GM12892 (cell line): ENCODE measurements at places on chromosomes 5 and 9.

GRCh38 chr5:174849426-174849825 lies 125.0 kb downstream of the MSX2 start:
- no peak for DNase-seq

- DNase-seq = no peak
Observed at GRCh38 chr5:5588887-5589826, 166.7 kb downstream of the ICE1 start.

DNA sequence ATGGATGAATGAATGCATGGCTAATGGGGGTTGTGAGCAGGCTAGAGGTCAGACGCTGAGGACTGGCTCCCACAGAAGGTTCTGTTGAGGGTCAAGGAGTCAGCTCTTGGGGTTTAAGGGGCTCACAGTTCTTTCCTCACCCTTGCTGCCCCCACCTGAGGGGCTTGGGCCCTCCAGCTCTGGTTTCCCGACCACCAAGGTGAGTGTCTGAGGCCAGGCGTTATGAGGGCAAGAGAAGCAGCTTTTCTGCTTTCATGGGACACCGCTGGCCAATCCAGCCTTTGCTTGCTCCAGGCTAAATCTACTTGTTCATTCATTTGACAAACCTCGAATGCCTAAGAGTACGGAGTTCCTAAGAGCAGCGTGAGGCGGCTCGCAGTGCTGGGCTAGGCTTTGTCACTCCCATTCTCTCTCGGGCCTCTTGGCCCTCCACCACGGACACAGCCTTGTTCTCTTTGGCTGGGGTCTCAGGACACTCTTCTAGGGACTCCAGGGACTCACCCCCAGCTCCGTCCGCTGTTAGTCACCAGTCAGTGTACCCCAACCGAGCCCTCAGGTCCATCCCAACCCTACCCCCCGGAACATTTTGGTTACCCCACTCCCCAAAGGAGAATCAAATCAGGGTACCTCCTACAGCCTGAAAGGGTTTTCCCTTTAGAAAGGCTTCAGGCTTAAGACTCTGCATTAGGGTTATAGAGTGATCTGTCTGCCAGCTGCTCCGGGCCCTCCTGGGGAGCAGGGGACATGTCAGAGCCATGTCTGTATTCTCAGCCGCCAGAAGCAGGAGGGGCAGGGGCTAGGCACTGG lies 210.1 kb upstream of the MVB12B start:
- no peak for DNase-seq

DNA sequence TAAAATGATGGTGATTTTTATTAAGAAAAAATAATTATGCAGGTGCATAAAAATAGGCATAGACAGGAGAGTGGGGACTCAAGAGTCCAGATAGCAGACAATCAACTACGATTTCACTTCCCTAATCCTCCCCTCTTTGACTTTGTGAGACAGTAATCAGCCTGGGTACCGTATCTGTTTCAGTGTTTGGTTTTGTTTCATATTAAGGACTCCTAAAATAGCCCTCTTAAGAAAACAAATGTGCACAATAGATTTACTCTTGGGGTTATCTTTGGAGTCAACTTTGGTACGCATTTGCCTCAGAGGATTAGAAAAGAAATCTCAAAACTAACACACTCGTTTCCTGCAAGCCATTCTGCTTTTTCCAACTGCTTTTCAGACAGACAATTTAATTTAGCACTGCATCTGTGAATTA lies 96.3 kb downstream of the ZNF608 start:
- peak; percentile 27 for DNase-seq

DNA sequence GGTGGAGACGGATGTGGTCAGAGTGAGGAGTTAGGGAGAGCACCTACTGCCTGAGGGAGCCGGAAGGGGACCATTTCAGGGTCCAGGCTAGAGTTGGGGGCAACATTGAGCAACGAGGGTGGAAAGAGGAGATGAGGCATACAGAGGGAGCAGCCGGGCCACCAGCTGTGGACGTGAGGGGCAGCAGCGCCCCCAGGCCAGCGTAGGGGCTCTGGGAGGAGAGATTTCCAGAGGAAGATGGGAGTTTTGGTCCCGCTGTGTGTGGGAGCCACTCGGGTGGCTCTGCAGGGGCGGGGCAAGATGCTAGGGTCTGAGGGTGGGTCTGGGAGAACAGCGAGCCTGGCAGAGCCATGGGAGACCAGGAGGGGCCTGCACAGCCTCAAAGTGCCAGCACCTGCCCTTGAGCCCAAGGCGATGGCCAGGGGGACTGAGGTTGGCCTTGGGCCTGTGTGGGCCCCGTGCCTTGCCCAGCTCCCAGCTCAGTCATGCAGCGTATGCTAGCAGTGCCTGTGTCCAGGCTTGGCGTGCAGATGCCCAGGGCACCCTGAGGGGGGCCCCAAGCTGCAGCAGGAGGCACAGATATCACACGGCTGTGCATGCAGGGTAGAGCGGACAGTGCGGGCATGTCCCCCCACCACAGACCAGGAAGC lies 80.5 kb upstream of the PPP1R26 start:
- no peak for DNase-seq
